Kidney capillary endothelial cell (primary cell): ENCODE measurements at places on chromosomes 11 and 22.

DNA sequence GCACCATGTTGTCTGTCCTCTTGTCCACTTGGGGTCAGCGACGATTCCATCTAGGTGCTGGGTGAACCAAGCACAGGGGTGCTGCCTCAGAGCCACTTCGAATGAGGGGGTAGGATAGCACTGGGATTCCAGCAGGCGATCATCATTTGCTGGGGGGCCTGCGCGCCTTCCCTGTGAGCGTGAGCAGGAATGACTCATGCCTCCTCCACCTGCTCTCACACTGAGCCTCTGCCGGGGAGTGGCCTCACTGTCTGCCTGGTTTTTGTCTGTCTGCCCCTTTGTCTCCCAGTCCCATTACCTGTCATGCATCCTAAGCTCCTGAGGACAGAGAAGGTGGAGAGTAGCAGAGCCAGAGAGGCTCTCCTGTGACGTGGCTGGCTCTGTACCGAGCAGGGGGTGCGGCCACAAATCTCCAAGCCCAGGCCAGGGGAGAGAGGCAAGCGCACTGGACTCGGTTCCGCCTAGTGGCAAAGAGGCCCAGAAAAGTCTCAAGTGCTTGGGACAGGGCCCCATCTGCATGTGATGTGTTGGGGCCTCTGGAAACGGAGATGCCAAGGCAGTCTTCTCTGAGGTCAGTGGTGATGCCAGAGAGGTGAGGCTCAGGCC is 30.8 kb downstream of the RSPH14 start:
- DNase-seq, result no peak

DNA sequence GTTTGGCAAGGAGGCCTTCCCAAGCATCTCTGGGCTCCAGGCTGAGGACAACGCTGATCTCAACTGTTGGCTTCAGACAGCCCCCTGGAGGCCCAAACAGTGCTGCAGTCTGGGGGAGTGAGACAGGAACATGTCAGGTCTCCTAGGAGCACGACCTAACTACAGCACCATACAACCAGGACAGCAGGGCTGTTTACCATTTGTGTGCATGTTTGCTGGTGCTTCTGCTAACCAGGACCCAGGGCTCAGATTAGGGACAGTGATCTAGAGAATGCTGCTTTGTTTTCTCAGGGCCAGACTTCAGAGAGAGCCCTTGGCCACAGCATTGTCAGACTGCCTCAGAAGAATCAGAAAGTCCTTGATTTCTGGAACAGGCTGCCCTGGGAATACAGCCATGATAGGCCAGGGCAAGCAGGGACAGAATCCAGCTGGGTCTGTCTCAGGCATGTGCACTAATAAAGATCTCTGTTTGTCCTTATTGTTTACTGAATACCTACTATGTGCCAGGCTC is 126.5 kb downstream of the VPREB1 start:
- no peak for DNase-seq

GRCh38 chr11:63767267-63767564 is 1.4 kb downstream of the ZFTA start:
- no peak for DNase-seq

DNA sequence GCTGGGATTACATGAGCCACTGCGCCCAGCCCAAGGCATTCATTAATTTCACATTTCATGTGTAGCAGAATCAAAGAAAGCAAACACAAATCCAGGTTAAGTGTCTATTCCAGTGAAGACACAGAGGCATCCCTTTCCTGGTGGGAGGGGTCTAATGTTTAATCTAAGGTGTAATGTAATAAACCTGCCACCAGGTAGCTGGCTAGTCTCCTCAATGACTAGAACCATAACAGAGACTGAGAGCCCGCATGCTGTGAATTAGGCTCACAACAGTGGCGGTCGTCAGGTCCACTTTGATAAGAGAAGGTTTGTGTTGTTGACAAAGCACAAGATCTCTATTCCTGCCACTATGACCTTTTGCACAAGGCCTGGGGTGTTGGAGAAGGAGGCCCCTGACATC is 64.2 kb upstream of the ADA2 start:
- no peak for DNase-seq

DNA sequence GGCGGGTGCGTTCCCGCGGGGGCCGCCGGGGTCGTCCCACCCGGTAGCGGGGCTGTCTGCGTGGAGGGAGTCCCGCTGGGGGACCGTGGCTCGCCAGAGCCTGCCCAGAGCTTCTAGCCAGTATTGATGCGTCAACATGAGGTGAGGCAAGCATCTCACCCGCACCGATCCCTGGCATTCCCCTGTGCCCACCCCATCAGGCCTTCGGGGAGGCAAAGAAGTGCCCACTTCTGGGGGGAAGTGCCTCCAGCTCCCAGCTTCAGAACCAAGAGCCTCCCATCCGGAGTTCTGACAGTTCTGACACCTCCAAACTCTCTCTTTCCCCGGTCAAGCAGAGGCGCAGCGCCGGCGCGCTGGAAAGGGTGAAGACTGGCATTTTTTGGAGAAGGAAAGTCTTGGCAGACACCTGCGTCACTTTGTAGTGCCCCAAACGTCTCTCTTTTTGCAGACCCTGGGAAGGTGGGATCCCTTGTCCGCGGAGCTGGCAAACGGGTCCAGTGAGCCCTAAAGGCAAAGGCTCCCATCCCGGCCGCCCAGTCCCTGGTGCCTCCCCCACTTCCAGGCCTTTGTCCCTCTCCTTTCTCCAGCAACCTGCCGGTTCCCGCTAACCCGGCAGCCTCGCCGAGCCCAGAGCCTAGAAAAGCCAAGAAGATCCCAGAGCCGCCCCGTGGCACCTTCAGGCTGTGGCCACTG is 3.2 kb upstream of the PAX6 start:
- no peak for DNase-seq

GRCh38 chr11:111135778-111136570 is 109.6 kb upstream of the POU2AF2 start:
- DNase-seq, result no peak
